ENCODE measurements at places on chromosomes 6 and 20.

GRCh38 chr6:6803180-6803977, 214.9 kb downstream of the LY86 start:
- DNase-seq, result peak; percentile 97

- no peak for DNase-seq
Observed at GRCh38 chr6:1606780-1607515, 2.8 kb upstream of the FOXC1 start.

DNA sequence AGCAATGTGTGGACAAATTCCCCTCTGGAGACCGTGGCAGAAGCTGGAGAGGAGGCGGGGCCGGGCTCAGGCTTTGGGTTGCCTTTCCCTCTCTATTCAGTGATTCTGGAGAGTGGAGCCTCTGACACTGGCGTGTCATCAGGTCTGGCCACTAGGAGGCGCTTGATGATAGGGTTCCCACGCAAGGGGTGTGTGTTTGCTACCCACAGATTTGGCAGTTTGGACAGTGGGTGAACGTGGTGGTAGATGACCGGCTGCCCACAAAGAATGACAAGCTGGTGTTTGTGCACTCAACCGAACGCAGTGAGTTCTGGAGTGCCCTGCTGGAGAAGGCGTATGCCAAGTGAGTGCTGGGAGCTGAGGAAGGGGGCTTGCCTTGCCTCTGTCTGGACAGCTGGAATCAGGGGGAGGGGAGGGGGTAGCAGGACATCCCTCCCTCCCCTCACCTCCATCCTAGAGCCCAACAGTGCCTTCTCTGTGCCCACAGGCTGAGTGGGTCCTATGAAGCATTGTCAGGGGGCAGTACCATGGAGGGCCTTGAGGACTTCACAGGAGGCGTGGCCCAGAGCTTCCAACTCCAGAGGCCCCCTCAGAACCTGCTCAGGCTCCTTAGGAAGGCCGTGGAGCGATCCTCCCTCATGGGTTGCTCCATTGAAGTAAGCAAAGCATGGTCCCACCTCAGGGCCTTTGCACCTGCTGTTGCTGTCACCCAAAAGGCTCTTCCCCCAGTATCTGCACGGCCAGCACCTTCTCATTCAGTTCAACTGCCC, 14.3 kb downstream of the CAPN11 start:
- DNase-seq, result peak; percentile 81

GRCh38 chr20:35472209-35472608, 16.8 kb downstream of the CEP250 start:
- DNase-seq, result no peak

GRCh38 chr20:59235226-59235625, 65.2 kb upstream of the EDN3 start:
- no peak for DNase-seq

GRCh38 chr20:16240355-16240754, 332.9 kb downstream of the KIF16B start:
- no peak for DNase-seq

DNA sequence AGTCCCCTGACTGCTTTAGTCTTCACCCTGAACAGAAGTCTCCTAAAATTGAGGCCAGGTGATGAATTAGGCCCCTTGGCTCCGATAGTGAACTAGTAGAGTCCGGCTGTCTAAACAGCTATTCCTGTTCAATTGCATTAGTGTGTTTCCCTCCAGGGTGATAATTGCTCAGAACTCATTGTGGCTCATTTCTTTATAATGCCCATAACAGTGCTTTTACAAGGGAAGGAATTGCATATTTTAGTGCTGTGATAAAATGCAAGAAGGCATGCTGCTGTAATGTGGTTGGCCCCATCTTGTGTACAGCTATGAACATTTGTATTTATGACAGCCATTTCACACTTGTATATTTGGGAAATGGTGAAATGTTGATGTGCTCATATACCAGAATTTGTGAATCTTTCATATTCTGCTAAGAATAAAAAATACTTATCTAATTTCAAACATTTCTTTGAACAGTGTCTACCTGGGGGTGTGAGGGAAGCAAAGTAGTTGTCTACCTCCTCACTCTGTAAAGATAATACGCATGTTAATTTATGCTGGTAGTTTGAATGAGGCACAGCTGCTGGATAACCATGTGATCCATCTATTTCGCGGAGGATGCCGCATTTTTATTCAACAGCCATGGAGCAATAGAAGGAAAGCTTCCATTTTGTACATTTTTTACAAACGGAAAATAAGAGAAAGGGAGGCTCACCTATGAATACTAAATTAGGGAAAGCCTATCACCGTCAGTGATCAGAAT, 451.4 kb downstream of the NKAIN2 start:
- DNase-seq, result no peak
